SK-MEL-5 (cell line): ENCODE measurements at places on chromosomes 2 and 18.

GRCh38 chr2:241989074-241989473, 119.5 kb downstream of the RTP5 start:
- no peak for DNase-seq

- DNase-seq, result no peak
Measured at GRCh38 chr2:10978090-10978670, 66.4 kb downstream of the KCNF1 start.

- DNase-seq, result peak; percentile 79
Measured at GRCh38 chr18:7084080-7085065, 33.2 kb downstream of the LAMA1 start.

DNA sequence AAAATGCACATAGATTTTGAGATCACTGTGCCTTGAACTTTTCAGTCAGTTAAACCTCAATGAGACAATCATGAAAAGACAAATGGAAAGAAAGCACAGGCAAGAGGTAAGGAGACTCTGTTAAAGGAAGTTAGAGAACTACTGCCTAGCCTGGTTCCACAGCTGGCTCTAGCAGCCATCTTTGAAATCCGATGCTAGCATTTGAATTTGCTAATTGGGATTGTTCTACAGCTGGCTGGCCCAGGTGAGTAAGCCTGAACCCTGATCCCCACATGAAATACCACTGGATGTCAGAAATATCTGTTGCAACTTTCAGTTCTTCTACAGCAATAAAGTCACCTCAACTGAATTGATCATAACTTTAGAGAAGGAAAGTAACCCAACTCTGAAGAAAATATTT, 315.2 kb upstream of the CHAC2 start:
- DNase-seq, result no peak

- no peak for DNase-seq
Measured at GRCh38 chr18:73551211-73551610, 596.4 kb downstream of the FBXO15 start.

DNA sequence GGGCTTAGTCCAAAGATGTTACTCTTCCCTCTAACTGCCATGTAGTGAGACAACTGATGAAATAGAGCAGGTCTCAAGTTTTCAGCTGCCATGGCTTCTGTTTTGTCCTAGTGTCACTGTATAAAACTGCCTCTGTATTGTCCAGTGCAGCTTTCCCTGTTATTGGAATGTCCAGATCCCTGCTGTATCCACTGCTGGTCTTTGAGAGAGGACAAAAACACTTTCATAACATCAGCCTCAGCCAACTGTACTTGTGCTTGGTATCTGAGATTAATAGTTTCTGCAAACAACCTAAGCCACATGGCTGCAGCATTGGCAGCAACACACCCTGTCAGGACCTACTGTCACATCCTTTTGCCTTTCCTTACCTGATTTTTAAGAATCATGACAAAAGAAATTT, 480.2 kb downstream of the LPIN1 start:
- no peak for DNase-seq

GRCh38 chr2:101125374-101125773, 25.8 kb downstream of the TBC1D8 start:
- DNase-seq, result peak; percentile 32

DNA sequence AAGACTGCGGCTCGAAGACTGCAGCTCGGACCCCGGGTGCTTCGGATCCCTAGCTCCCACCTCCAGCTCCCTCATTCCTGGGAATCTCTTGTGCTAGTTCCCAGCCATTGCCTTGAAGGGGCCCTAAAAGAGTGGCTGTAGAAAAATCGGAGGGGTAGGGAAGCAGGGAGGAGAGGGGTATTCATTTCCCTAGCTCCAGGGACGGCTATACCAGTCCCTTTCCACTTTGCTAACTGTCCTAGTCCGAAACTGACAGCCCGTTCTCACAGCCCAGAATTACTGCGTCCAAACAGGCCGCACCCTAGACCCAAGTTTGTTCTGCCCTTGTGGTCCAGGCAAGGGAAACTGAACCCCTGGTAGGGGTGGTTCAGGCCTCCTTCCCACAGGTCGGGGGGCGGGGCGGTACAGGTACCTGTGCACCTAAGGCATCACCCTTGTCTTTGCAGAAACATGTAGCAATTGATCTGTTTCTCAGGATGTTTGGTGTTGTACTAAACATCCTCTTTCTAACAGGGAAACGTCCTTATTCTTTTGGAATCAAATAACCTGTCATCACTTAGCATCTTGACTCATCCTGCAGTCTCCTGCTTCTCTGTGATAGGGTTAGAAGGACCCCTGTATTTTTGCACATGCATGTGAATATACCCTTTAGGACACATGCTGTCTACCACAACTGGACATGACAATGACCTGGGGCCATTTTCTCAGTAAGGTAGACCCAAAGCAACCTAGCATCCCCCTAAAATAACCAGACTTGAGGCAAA, 4.0 kb downstream of the EMX1 start:
- no peak for DNase-seq

GRCh38 chr18:8279346-8279745, 329.9 kb upstream of the RAB12 start:
- DNase-seq, result no peak

DNA sequence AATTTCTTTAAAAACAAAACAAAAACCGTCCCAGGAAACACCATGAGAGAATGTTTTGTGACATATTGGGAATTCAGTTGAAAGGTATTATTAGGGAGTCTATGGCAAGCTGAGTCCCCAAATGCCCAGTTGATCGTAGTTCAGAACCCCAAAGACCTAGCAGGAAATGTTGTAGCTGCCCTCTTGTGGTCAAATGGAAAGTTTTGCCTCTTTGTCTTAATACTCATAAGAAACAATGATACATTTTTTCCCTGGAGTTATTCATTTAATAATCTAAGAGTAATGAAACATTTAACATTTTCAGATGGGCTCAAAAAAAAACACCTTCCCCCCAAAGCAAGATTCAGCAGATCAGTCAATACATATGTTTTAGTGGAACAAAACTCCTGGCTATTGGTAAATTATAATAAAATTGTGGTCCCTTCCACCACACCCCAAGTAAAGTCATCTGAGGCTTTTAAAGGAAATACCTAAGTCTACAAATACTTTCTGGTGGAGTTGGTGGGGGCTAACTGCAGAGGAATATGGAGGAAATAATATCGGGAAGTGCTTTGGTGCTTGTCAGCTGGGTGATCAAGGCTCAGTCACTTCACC, 37.8 kb upstream of the EFEMP1 start:
- DNase-seq, result peak; percentile 68

- peak; percentile 91 for DNase-seq
Measured at GRCh38 chr2:144426981-144427479, 92.9 kb downstream of the ZEB2 start.

DNA sequence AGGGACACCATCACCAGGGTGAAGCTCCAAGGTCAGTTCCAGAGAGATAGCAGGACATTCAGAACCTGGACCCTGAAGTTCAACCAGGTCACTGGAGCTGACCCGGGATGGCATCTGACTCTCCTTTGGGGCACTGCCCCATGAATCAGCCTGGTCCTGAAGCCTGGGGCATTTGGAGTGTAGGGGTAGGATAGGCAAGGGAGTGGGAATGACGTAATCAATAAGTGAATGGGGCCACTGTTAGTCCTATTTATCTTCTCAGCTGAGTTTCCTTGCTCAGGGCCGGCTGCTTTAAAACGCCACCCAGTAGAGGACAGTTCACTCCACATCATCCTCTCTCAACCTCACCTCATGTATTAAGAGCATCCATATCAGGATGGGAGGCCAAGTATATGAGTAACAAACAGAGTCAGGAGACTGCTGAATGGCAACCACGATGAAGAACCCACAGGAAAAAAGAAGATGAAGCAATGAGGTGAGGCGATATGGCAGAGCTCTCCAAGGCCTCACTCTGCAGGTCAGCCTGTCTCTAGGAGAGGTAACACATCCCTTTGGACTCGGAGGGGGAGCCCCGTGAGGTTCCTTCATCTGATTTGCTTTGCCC, 1.8 kb upstream of the RFX8 start:
- DNase-seq, result peak; percentile 40

DNA sequence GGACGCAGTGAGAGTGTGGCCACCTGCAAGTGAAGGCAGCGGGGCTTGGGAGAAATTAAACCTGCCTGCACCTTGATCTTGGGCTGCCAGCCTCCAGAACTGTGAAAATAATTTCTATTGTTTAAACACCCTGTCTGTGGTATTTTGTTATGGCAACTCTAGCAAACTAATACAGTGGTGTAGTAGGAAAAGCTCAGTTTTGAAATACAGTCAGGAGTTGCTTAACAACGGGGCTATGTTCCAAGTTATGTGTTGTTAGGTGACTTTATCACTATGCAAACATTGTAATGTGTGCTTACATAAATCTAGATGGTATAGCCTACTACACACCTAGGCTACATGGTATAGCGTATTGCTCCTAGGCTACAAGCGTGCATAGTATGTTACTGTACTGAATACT, 93.4 kb upstream of the FN1 start:
- no peak for DNase-seq

- DNase-seq, result no peak
Measured at GRCh38 chr2:241854342-241855244, 4.1 kb downstream of the PDCD1 start.

- peak; percentile 15 for DNase-seq
Measured at GRCh38 chr2:9002637-9003365, 683 bp downstream of the MBOAT2 start.

GRCh38 chr2:36031471-36031870, 324.1 kb upstream of the CRIM1 start:
- no peak for DNase-seq

- no peak for DNase-seq
Measured at GRCh38 chr2:143390171-143390570, 261.0 kb downstream of the ARHGAP15 start.

DNA sequence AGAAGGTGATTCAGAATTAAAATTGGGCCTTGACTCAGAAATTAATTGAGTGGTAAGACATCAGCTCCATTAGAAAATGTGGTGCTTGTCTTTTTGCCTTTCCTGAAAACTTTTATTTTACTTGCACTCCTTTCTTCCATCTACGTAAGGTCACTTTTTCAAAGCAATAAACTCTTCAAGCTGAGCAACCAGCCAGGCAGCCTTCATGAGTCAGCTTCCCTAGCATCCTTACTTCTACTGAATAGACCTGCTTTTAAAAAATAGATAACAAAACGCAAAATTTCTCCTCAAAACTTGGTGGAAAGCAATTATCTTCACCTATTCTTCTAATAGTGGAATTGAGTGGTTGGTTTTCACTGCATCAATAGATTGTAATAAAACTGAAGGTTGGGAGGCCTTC, 504.2 kb downstream of the ARHGAP15 start:
- no peak for DNase-seq

DNA sequence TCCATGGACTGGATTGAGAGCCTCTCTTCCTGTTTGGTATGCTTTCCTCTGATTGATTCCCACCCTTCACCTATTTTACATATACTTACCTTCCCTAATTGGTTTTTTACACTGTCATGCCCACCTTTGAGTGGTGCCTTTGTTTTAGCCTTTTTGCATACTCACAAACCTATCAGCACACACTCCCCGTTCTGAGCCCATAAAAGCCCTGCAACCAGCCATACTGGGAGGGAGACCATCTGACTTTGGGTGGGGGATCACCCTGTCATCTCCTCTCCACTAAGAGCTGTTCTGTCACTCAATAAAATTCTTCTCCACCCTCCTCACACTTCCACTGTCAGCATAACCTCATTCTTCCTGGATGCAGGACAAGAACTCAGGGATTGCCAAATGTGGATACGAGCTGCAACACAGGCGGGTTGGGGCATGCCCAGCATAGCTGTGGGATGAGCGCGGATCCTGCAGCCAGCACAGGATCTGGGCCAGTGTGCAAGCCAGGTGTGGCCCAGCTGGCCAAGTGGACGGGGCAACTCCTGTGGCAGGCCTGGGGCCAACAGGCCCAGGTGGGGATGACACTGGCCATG, 9.4 kb upstream of the MOB1A start:
- DNase-seq, result no peak

- DNase-seq, result no peak
Measured at GRCh38 chr18:75257605-75258004, 47.0 kb downstream of the TSHZ1 start.

DNA sequence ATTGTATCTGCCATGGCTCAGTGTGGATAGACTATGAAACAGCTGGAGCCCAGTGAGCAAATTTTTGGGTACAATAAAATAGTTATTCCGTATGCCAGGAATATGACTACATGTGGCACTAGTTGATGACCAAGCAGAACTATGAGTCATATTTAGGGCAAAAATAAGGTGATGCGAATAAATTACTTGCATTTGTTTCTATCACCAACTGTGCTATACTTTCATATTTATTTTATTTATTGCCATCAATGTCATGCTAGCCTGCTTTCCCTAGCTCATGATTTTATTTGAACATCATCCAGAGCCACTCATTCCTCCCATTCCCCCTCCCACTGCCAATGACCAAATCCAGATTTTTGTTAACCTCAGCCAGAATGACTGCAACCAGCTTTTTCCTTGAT, 13.3 kb upstream of the FAP start:
- DNase-seq, result no peak

GRCh38 chr2:12066116-12066515, 319.7 kb downstream of the LPIN1 start:
- no peak for DNase-seq

DNA sequence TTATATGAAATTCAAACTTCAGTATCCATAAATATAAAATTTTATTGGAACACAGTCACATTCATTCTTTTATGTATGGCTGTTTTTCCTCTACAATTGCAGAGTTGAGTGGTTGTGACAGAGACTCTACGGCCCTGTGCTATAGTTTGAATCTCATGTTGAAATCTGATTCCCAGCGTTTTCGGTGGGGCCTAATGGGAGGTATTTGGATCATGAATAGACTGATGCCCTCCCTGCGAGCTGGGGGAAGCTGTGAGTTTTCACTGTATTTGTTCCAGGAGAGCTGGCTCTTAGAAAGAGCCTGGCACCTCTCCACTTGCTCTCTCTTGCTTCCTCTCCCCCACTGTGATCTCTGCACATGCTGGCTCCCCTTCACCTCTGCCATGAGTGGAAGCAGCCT, 1.7 kb downstream of the PFN4 start:
- DNase-seq, result no peak

- DNase-seq, result no peak
Measured at GRCh38 chr2:42101206-42102023, 53.6 kb downstream of the PKDCC start.

DNA sequence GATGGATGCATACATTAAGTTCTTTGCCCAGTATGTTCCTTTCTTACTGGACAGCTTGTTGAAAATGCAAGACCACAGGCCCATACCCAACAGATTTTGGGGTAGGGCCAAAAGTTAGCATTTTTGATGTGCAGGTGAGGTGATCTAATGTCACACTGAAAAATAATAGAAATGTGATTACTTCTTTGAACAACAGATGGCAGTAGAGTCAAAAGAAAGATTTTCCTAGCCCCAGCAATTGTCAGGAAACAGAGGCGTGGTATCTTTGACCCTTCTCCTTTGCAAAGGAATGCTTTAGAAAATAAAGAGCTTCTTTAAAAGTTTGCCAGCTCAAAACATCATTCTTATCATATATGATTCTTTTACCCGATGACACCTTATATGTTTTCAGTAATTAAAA, 343.6 kb upstream of the SYT4 start:
- DNase-seq, result peak; percentile 55

DNA sequence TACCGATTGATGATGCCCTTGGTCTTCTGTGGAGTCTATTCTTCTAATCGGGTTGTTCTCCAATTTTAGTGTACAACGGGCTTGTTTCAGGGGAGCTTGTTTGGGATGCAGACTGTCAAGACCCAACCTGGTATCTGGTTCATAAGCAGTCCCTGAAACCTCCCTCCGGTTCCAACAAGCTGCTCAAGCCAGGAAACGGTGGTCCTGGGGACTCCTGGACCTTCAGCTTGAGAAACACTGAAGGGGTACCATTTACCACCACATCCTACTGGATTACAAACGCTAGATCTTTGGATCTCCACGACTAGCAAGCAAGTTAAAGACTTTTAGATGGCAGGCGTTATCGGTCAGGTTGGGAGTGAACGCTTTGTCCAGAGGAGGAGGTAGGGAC, 2.0 kb downstream of the BCL2 start:
- no peak for DNase-seq
